ENCODE measurements at places on chromosomes 5 and 9. TPM values are rescaled to one million over a fixed set of nuclear protein-coding genes. Genes with fewer than 3 reads are reported as not detected.
A peak's percentile ranks its signal among the peaks of the same experiment; 100 is the strongest.

- peak; percentile 68 for DNase-seq
These were observed 13.8 kb downstream of the EXOSC2 start for GRCh38 chr9:130707225-130707976.

PDGFRB gene
- 6.0 TPM for total RNA-seq

ANGPTL2 gene
- 3.2 TPM for total RNA-seq

ADAMTSL2 gene
- total RNA-seq: 1.7 TPM

PCDHB2 gene
- 0.24 TPM for total RNA-seq

DNA sequence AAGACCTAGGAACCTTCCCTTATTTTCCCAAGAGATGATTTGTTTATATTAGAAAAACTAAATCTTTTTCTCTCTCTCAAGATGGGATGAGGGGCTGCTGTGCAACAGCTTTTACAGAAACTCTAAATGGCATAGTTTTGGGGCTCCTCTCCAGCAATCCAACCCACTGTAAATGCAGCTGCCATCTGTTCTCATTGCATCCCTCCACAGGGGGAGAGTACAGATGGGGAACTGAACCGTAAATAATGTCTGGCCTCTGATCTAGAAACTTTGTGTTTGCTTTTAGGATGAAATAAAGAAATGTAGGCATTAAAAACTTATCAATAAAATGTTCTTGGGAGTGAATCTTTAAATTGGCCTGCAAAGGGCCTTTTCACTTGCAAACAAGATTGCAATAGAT, 291.4 kb downstream of the MCTP1 start:
- DNase-seq: no peak

DNA sequence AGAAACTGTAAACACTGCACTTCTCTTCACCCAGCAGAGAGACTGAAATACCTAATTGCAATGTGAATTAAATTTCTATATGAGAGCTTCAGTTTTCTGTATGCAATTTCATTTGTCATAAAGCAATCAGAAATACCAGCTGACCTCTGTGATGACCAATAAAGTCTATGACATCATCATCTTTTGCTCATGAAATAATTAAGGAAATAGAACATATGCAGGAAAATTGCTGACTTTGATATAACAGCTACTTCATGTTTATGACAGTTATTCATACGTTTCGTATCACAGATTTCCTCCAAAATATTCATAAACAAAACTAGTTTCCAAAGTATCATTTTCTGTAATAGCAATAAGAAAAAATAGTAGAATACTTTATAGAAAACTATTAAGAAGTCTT, 652.3 kb downstream of the SLCO4C1 start:
- DNase-seq: no peak

- no peak for DNase-seq
These were observed 3.7 kb downstream of the CARD19 start for GRCh38 chr9:93099551-93100275.

DNA sequence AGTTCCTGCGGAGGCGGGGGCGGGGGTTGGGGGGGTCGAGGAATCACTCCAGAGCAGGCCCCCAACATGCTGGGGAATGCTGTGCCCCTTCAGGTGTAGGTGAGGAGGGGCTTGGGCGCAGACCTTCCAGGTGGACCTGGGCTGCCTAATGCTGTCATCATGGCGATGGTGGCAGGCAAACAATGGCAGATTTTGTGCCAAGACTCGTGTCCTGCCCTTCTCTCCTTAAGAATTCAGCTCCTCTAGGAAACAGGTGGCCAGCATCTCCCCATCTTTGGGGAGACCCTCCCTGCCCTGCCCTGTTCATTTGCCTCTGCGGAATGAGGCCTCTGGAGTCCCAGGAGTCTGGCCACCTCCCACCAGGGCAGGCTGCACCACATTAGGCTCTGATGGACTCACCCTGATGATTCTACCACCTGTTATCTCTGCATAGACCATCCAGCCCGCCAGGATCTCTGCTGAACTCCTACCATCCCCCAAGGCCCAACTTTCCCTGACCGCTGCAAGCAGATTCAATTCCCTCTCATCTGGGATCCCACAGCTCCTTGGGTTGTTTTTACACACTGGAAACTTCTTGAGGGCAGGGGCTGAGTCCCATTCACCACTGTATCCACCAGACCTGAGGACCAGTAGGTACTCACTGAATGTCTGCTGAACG, 10.9 kb upstream of the SLC25A51 start:
- no peak for DNase-seq

SLC6A3 gene
- 0.33 TPM for total RNA-seq

DNA sequence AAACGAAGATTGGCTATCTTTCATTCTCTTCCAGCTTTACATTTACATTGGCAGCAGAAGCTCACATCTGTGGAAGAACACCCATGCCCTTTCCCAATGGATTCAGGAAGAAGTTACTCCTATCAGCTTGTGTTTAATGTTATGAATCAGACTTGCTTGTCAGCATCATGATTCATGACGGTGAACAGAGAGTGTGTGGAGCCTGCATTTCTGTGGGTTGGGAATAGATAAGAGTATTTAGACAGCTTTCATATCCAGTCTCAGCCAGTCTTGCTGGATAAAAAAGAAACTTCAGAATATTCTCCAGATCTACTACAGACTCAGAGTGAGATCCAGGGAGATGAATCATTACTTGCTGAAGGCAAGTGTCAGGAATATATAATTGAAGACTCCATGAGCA, 812.9 kb upstream of the ZNF608 start:
- no peak for DNase-seq

DNA sequence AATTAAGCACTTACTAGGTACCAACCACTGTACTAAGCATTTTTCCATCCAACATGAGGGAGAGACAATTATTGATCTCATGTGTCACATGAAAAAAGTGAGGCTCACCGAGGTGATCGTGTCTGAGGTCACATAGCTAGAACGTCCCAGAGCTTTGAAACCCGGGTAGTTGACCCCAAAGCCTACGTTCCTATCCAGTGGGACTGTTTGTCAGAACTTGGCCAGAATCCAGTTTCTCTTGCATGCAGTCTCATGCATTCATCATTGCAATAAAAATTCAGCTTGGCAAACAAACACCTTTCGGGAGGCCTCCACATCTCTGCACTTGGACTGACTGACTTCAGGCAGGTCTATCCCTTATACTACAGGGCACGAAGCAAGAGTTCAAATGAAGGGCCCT, 23.4 kb upstream of the FAT2 start:
- no peak for DNase-seq

GRCh38 chr9:127898433-127899127, 823 bp downstream of the ST6GALNAC6 start:
- peak; percentile 43 for DNase-seq

DNA sequence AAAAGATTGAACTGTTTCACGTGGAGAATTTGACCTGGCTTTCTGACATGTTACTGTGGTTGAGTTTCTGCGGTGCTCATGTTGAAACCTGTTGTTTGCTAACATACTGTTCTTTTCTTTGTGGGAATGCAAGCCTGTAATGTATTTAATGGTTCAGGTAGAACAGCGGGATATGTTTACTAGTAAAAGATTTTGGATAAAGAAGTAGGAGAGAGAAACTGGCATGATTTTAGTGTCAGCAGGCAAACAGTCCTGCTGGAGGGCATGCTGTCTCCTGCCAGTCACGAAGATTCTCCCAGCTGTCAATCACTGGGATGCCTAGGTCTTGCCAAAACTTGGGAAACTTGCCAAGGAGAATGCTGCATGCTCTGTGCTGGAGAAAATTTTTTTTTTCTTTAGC, 263.5 kb downstream of the TAF11L14 start:
- DNase-seq: no peak

DNA sequence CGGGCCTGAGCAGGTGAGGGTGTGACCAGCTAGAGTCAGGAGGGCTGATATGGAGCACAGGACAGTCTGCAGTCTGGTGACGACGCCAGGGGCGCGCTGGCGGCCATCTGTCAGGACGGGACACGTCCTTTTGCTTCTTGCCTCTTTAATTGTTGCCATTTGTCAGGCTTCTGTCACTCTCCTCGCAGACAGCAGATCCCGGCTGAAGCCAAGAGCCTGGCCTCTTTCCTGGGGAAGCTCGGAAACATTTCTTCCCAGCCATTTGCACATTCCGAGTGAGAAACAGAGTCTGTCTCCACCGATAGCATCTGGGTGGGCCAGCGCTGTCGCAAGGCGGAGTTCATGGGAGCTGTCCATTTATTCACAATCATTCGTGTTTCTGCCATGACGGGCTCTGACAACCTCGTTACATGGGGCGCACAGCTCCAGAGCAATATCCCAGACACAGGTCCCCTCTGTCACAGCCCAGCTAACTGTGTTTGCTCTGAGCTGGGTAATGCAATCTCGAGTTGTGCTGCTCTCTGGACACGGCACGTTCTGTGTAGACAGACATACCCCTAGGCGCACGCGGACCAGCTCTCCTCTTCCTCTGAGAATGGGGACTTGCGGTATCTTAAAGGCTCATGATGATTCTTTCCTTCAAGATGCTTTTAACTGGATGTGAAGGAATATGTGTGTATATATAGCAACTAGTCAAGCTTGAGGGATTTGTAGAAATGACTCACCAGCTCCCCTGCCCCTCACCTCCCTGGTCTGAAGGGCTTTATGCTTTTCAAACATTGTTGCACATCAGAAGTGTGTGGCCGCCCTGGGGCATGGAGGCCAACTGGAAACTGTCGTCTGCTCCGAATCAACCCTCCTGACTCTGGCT, 105.3 kb upstream of the FCN2 start:
- DNase-seq: no peak

PGM5 gene
- total RNA-seq: 4.3 TPM

DNA sequence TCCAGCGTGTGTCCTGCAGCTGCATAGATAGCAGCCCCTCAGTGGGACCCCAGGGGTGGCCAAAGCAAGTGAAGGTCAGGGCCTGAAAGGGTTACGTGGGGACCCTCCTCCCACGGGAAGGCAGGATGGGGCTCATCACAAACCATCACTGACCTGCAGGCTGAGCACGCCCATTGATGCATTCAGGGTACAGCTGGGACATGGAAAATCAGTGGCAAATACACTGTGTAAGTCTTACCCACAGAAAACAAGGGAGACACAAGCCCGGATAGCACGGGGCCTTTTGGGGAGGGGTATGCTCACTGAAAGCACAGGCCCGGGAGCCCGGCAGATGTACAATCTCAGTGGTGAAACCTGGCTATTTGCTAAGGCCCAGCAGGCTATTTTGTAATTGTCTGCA, 49.1 kb downstream of the SEMA4D start:
- DNase-seq: no peak

SHOC1 gene
- total RNA-seq: under 0.01 TPM

CDH6 gene
- total RNA-seq: 0.66 TPM

DNA sequence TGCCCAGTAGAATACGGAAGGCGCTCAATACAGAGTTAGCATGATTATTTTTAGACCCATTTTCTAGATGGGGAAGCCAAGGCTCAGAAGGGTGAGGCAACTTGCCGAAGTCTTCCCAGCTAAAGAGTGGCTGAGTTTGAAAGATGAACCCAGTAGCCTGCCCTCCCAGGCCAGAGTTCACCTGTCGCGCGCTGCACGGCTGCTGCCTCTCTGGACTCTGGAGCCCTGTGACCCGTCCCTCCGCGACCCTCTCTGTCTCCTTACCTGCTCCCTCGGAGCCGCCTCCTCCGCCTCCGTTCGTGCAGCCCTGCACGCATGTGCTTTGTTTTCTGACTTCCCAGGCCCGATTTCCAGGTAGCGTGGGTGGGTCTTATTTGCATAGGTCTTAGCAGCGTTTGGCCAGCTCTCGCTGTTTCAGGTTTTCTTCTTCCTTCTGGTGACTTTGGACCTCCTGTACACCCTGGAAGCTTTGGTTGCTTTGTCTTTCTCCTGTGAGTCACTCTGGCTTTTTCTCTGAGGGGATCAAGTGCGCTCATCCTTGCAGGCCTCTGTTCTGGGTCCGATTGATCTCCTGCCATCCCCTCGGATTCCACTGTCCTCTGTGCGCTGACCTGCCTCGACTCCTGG, at the start of gene RNF183:
TSS of gene RNF183 (minus strand) at position 585 of the 627 bp plus-strand sequence. CDS start 5,192 bp downstream, outside the sequence.
- DNase-seq: no peak

- no peak for DNase-seq
These were observed 10.5 kb downstream of the GPBP1 start for GRCh38 chr5:57184322-57184721.

- DNase-seq: no peak
These were observed 167.2 kb downstream of the PAX5 start for GRCh38 chr9:36866840-36867239.

GRCh38 chr9:107221321-107221720, 61.8 kb upstream of the RAD23B start:
- no peak for DNase-seq

- DNase-seq: no peak
These were observed 109.5 kb upstream of the MAN2A1 start for GRCh38 chr5:109580225-109580624.

ACTBL2 gene
- total RNA-seq: not detected

DNA sequence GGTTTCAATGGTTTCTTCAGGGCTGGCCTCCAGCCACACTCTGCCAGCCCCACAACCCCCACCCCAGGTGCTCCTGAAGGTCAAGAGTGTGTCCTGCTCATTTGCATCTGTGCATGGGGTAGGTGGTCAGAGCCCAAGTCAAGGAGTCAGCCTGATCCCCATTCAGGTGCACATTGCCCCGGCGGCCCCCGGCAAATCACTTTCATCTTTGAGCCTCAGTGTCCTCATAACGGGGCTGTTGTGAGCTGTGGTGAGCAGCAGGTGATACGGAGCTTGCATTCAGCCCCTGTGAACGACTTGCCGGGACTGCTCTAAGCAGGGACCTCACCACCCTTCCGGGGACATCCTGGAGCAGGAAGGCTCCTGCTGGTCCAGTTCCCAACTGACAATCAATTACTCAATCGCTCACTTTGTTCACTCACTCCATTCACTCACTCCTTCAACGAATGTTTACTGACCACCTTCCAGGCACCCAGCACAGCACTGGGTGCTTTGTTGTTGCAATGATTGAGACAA, 93.2 kb upstream of the CPEB4 start:
- no peak for DNase-seq

NUP188 gene
- total RNA-seq: 22.0 TPM

GRCh38 chr9:120868339-120868675, 8.7 kb downstream of the PHF19 start:
- DNase-seq: no peak
